ENCODE measurements at places on chromosomes 16 and 17.

DNA sequence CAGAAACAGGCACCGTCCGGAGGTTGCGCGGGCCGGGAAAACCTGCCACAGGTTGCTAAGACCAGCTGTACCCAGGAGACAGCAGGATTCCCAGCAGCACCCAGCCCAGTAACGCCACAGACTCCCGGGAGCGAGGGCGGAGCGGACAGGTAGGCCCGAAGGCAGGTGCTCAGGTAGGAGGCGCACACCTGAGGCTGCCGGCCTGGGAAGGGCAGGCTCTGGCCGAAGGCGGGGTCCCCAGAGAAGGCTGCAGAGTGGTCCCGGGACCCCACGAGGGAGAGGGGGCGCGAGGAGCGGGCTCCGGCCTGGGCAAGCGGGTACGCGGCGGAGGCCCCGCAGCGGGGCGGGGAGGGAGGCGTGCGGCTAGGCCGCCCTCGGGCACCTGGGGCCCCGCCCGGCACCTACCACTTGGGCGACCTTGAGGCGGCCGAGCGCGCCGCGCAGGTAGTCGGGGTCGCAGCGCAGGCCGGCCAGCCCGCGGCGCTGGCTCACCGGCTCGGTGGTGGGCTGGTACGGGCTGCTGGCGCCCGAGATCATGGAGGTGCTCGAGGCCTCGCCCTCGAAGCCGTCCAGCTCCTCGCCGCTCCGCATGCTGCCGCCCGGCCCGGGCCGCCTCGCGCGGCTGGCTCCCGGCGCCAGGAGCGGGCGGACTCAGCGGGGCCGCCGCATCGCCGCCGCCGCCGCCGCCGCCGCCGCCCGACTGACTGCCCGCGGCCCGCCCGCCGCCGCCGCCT lies 441 bp downstream of the CMTM4 start:
- no peak for DNase-seq

DNA sequence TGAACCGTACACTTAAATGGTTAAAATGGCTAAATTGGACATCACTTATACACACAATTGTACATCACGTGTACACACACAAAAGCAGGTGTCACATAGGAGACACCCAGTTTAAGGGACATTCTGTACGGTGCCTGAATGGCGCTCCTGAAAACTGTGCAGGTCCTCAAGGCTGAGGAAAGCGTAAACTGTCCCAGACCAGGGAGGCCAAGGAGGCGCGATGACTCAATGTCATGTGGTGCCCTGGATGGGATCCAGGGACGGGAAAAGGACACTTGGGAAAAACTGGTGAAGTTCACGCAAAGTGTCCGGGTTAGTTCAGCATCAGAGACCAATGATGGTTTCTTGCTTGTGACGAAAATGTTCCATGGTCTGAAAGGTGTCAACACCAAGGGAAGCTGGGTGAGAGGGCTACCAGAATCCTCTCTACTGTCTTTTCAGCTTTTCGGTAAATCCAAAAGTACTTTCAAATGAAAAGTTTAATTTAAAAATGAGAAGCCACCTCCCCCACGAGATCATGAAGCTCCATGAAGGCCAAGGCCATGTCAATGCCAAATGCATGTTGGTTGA lies 112.2 kb downstream of the CMIP start:
- no peak for DNase-seq

GRCh38 chr16:25108054-25108453 lies 3.5 kb upstream of the LCMT1 start:
- no peak for DNase-seq

- DNase-seq = no peak
These were observed 356.2 kb downstream of the SEC14L1 start for GRCh38 chr17:77496831-77497577.

DNA sequence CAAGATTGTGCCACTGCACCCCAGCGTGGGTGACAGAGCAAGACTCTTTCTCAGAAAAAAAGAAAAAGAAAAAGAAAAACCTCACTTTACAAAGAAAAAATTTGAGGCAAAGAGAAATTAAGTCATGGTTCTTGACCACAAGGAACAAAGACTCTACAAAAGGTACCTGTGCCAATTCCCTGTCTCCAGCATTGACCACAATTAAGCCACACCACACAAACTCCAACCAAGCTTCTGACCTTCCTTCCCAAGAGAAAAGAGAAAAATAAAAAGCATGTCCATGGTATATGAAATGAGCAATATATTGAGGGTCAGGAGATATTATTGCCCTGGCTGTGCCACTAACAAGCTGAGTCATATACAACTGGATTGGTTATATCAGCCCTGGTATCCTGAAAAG lies 146.3 kb upstream of the NOG start:
- DNase-seq = no peak

DNA sequence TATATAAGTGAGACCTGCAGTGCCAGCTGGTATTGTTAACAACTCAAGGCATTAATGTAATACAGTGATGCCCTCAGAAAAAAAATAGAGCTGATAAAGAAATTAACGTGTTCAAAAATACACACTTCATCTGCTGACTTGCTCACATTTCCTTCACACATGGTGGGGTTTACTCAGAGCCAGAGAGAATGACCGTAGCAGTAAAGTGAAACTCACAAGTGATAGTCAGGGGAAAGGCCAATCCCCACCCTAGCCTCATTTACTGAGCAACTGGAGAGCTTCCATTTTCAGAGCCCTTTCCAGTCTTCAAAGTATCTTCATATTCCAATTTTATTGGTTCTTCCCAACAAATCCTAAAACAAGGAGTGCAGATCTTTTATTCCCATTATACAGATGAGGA lies 74.0 kb upstream of the HLF start:
- DNase-seq = no peak

DNA sequence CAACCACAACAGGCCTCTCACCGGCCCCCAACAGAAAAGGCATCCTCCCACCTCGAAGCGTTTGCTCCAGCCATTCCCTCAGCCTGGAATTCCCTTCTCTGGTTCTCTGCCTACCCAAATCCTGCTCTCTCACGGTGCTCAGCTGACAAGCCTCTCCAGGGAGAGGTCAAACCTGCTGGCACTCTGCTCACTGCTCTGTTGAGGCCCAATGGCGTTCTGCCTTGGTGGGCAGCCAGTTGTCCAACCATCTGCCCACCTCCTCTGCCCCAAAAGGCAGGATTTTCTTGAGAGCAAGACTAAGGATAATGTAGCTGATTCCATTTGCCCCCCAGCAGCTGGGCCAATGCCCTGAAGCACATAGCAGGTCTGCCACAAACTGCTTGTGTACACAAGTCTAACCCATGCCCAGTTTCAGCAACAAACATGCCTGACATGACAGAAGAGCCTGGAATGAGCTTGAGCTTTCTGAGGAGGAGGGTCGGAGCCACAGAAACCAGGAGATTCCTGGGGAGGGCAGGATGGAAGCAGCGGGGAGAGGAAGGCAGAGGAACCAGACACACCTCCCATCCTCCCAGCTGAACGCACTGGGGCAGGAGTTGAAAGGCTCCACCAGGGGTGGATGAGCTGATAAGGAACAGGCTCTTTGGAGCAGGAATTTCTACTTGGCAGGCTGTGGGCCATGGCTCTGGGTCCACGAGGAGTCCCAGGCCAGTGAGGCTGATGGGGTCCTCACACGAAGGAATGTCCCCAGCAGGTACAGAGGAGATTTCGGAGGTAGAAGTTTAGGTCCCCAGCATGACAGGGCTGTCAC lies 23.9 kb downstream of the ARHGAP27 start:
- no peak for DNase-seq

- DNase-seq = peak; percentile 46
These were observed 1.3 kb upstream of the CUEDC1 start for GRCh38 chr17:57956291-57957119.

- peak; percentile 84 for DNase-seq
These were observed 64.4 kb upstream of the DNAJA2 start for GRCh38 chr16:47037746-47038458.

DNA sequence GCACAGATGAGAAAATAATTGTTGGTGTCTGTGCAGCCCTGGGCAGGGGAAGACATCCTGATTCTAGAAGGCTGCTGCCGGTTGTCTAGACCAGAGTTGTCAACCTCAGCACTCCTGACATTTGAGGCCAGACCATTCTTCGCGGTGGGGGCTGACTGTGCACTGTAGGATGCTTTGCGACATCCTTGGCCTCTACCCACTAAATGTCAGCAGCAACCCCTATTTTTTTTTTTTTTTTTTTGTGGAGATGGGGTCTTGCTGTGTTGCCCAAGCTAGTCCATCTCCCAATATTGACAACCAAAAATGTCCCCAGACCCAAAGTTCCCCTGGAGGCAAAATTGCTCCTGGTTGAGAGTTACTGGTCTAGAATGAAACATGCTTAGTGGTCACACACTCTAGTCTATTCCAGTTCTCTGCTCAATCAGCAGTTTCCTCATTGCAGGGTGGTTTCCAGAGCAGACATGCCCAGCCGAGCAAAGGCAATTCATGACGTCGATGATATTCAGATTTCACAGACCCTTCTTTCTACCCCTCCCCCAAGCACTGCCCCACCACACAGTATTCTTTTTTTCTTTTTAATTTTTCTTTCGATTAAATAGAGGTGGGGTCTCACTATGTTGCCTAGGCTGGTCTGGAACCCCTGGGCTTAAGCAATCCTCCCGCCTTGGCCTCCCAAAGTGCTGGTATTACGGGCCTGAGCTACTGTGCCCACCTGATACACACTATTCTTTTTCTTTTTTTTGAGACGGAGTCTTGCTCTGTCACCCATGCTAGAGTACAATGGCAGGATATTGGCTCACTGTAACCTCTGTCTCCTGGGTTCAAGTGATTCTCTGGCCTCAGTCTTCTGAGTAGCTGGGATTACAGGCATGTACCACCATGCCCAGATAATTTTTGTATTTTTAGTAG lies 9.0 kb downstream of the C17orf99 start:
- peak; percentile 84 for DNase-seq

DNA sequence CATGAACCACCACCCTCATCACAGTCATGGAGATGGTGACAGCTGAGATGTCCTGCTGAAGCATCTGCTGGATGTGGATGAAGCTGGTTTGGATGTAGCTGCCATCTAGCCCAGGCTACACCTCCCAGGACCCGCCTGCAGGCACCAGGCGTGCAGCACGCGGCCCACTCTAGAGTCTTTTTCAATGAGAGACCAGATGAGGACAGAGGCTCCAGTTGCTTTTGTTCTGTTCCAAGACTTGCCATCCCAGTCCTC lies 102.1 kb downstream of the ZNF778 start:
- no peak for DNase-seq

DNA sequence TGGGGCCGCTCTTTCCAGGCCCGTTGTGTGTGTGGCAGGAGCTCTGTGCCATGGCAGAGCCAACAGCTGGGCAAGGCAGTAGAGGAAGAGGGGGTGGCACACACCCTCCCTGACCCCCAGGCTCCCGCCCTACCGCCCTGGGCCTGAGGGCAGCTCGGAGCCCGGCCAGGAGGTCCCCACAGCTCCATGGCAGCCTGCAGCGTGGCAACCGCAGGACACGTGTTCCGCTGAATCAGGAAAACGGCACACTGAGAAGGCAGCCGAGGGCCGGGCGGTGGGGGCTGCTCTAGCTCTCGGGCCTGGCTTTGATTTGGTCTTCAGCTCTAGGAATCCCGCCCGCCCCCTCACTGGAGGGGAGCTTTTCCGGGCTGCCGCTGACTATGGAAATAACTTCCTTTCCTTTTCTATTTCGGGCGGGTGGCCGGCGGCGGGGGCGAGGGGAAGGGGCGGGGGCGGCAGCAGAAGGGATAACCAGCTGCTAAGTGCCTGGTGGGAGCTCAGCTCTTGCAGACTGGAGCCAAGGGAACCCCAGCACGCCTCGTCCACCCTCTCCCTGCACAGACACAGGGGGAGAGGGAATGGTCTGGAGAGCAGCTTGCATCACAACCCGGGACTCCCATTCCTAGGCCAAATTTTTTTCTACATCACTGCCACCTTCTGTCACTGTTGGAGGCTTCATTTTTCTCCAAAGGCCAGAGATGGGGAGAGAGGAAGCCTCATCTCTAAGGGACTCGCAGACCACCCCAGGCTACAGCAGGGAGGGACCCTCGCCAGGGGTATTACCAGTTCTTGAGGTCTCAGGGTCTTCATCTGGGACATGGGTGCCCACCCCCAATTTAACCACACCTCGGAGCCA lies 24.8 kb upstream of the MRPS23 start:
- peak; percentile 74 for DNase-seq

DNA sequence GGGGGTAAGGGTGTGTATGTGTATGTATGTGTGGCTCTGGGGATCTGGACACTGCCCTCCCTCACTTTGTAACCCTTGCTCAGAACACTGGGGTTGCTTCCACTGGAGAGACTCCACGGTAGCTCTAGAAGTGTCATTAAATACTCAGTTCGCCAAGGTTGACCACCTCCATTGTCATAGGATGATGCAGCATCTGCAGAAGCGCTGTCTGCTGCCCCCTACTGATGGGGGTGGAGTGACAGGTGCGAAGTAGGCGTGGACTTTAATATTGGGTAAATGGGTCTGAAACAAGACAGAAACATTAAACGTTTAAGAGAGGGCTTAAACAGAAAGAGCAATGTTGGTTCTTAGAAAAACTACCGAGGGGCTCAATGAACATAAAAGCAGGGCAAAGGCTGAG lies 35.5 kb upstream of the STAC2 start:
- peak; percentile 27 for DNase-seq

GRCh38 chr17:15929941-15930340 lies 15.0 kb upstream of the ADORA2B start:
- no peak for DNase-seq
